ENCODE measurements at places on chromosomes 6 and 20.

DNA sequence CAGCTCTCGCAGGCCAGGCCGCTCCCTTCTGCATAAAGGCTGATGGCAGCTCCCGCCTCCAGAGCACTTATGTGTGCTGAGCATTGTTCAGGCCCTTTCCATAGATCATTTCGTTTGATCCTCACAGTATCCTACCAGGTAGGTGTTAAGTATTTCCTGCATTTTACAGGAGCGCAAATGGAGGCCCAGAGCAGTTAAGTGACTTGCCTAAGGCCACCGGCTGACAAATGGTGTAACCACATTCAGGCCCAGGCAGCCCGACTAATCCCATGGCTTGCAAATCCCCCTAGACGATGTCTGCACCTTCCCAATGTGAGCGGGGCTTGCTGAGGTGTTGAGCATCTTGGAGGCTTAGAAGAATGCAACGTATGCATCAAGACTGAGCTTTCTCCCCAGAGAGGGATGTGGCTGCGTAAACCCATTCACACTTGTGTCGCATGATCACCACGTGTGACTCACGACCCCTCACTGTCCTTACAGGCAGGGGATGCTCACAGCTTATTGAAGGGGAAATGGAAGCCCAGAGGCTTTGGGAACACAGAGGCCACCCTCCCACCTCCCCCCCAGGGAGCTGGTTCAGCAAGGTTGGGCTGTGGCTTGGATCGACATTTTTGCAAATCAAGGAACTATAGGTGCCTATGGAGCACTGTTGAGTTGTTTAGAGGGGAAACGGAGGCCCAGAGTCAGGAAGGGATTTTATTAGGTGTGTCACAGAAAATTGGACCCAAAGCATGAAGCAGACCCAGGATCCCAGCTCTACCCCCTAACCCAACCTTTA lies 7.0 kb downstream of the BPIFB2 start:
- DNase-seq: no peak

DNA sequence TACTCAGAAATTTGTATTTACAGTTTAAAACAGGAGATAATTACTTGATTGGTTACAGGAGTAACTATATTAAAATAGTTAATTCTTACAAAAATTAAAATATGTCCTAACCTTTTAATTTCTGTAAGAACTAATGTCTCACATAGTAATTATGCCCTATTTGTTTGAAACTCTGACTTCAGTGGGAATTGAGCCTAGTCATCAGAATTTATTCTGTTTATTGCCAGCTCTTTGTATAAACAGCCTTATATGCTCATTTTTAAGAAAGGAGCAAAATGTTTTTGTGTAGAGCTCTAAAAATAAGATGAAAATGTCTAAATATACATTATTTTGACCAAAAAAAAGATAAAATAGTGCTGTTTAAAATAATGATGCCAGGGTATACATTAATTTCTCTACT lies 21.5 kb downstream of the TRMT11 start:
- DNase-seq: no peak

DNA sequence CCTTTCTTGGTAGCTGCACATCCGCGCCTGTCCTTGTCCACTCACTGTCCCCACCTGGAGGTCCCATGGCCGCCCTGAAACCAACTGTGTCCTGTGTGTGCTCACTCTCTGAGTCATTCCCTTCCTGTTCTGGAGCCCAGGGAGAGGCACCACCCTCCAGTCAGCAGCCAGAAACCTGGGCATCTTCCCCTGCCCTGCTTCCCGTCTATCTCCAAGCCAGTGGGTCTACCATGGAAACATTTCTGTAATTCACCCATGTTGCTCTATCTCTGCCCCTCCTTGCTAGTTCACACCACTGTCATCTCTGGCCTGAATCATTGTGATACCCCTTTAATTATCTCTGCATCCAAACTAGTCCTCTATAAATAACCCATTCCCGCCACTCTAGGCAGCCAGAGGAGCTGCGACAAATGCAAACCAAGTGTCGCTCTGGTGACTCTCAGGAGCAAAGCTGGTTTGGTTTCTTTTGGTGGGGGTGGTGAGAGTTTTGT lies 28.8 kb upstream of the SYNJ2 start:
- DNase-seq: no peak

GRCh38 chr6:166257911-166258318 lies 50.3 kb downstream of the PRR18 start:
- no peak for DNase-seq

DNA sequence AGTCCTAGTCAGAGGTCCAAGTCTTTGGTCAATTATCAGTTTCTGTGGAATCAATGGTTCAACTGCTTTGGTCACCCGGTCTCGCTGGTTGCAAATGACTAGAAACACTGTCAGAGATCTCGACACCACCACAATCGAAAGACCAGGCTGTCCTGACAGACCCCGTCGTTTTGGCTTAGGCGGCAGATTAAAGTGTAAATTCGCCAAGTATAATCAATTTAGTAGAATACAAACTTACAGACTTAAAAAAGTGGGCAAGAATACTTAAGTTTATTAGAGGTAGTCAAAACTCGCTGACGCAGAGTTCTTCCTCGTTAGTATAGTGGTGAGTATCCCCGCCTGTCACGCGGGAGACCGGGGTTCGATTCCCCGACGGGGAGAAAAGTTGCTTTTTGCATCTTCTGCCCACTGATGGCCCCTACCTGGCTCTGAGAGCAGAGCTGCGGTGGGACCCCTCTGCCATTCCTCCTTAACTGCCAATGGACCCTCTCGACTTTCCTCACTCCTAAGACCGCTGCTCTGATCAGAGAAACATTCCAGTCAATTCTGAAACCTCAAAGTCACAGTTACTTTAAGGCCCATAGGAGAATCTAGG lies 30.6 kb upstream of the ZNF184 start:
- DNase-seq: peak; percentile 52

- no peak for DNase-seq
These were observed 13.4 kb downstream of the SRC start for GRCh38 chr20:37359331-37359730.
